Stimulated activated CD4-positive, alpha-beta T cell treated with anti-CD3 and anti-CD28 coated beads, Interleukin-1b, Interleukin-23, amount 100 ng/mL, for 24 hours (primary cell): ENCODE measurements at places on chromosomes 5 and 9.

- no peak for DNase-seq
Observed at GRCh38 chr9:28073270-28073669, 500.0 kb upstream of the C9orf72 start.

GRCh38 chr5:44919560-44919959, 110.8 kb downstream of the MRPS30 start:
- no peak for DNase-seq

DNA sequence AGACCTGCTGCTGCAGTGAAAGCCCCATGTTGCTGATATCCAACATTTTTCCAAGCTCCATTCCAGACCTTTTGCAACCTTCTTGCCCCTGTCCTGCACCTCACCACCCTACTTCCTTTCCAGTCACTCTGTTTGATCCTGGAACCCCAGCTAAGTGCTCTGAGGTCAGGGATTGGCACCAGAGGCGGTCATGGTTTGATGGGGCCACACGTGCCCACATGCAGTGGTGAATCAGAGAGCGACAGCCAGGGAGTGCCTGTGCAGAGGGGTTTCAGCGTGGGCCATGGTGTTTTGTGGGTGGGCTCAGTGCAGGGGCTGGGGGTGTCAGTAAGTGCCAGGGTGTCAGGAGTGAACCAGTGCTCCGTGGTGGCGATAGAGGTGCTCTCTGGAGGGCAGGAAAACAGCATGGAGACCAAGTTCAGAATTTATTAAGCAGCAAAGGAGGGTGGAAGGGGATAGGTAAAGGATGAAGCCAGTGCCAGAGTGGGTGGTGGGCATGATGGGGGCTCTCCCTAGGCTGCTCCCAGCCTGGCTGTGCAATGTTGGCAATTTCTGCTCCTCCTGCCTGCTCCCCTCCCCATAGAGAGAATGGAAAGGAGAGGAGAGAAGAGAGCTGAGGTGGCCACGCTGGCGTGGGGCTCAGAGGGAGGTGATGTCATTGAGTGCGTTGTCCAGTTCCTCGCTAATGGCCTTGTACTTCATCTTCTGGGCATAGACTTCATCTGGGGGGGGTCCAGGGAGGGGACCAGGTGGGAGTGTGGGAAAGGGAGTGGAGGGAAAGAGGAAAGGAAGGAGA, 7.0 kb downstream of the TPM2 start:
- no peak for DNase-seq

GRCh38 chr9:89483592-89484474, 14.1 kb downstream of the SEMA4D start:
- no peak for DNase-seq

DNA sequence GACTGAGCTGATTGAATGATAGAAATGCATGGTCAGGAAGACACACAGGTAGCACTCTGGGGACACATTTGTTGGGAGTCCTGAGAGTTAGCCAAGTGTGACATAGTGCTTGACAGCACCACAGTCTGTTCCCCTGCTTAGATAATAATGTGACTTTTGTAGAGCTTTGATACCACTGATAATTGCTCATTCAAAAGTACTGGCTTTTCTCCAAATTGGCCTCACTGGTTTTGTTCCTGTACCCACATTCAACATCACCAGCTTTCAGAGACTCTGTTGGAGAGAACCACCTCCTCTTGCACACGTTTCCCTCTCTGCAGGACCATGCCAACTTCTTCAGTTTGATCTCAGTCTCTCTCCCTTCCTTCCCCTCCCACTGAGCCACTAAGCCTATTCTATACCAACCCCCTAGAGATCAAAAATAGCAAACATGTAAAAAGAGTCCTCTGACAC, 52.5 kb upstream of the IL7R start:
- DNase-seq = no peak

DNA sequence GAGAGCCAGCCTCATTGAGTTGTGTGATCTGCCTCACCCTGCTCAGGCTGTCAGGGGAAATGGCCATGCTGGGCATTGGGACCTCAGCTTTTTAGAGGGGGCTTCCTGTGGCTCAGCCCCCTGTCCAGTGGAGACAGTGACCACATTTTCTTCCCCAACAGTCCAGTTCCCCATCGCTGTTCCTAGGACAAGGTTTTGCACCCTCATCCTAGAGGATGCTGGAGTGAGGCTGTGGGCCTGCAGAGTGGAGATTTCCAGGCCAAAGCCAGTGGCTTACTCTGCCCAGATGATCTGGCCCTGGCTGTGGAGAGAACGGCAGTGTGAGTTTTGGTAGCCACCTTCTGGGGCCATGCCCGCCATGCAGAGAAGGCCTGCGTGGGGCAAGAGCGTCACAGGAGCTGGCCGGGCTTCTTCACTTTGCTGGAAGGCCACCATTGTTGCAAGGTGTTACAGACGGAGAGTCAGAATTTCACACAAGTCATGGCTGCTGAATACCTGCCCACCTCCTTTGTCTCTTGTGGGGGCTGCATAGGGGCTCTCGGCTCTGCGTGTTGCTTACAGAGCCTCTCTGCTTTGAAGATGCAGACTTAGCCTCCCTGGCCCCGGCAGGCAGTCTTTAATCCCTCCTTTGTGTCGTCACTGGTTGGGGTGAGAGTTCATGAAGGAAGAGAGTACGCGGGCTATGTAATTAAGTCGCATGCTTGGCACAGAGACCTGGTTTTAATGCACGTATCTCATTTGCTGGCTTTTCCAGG, 35.2 kb upstream of the PITX1 start:
- DNase-seq = no peak

GRCh38 chr5:43221502-43221901, 29.5 kb downstream of the NIM1K start:
- no peak for DNase-seq

DNA sequence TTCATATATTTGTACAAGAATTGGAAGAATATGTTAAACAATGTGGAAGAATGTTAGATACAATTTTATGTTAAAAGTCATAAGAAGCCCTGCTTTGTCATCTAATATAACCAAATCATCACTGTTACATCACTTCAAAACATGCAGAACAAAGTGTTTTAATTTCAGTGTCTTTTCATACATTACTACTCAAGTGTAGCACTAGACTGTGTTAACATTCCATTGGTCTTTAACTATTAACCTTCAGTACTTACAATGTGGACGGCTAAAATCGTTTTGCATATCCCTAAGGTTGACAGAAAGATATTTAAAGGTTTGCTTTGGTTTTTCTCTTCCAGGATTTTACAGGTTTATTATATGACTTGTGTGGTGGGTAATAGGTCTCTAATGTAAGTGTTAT, 50.9 kb downstream of the VCAN start:
- no peak for DNase-seq

- no peak for DNase-seq
Observed at GRCh38 chr5:77907786-77908185, 131.6 kb upstream of the TBCA start.

GRCh38 chr9:87878989-87879511, 3.6 kb upstream of the SPATA31E1 start:
- no peak for DNase-seq

DNA sequence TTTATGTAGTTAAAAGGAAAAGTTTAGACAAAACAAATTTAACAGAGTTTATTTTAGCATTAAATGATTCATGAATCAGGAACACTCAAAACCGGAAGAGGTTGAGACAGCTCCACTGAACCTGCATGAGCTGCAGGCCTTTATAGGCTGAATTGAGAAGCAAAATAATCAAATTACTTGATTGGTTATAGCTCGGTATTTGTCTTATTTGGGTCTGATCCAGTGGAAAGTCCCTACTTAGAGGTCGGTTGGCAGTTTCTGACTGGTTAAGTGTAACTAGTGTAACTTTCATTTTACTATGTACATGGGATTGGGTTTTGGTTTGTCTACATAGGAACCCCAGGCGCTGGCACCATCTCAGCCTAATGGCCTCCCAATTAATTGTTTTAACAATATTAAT, 74.1 kb upstream of the PIK3R1 start:
- DNase-seq = no peak

- no peak for DNase-seq
Observed at GRCh38 chr9:111945216-111945615, 48.6 kb downstream of the UGCG start.

DNA sequence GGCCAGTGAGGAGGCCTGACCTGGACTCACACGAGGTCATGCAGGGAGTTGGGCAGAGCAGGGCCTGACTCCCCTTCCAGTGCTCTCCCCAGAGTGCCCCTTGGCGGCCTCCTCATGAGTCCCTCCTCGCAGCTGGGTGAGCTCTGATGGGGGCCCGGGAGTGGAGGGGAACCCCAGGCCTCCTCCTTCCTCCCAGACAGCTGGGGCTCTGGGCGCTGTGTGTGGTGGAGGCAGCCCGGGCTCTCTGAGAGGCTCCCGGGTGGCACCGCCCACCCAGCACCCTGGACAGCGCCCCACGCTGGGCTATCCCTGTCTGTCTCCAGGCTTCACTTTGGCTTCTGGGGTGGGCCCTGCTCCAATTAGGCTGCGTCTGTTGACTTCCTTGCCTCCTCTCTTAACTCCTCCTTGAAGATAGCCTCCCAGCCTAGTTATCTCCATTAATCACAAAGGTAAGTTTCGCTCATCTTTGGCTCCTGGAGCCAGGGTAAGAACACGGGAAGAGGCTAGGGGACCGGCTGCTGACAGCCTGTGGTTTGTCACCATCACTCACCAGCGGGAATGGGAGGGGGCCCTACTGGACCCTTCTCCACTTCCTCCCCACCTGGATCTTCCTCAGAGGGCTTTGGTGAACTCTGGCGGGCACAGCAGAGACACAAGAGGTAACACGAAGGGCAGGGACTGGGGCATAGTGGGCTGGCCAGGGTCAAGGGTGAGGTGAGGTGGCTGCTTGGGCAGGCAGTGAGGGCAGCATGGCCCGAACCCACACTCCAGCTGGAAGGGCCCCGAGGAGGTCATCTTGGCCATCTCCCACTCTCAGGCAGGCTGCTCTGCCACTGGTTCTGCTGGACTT, 13.1 kb downstream of the PSD2 start:
- no peak for DNase-seq

DNA sequence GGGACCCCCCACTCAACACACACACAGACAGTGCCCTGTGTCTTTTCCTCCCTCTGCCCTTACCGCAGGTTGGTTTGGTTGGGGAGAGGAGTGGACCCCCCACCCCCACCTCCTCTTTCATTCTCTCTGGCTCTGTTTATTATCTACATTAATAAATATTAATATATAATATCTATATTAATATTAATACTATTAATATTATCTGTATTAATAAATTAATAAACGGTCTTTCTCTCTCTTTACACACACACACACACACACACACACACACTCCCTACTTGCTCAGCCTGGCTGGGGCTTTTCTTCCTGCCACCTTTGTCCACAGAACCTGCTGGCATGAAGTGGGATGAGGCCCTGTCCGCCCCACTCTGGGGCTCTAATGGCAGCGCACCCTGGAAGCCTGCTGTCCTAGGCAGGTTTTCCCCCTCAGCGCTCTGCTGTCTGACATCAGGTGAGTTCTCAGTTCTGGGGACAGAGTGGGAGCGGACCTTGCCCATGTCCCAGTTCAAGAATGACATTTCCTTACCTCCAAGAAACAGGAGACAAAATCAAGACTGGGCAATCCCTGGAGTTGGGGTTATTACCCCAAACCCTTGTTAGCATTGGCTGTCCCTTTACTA, 10.5 kb upstream of the SMIM32 start:
- DNase-seq = no peak

DNA sequence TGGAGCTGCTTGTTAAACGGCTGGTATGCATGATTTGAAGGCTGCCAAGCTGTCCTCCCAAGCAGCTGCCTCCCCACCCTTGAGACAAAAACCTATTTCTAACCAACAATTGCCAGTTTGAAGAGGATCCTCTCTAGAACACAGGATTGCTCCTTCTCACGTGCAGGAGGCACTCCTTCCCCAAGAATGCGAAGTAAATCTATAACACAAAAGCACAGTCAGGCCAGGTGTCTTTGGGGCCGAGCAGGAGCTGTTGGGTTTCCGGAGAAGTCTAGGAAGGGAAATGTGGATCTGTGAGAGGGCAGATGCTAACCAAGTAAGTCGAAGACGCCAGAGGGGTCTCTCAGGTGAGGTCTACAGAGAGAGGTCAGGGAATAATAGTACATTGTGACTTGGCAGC, 35.4 kb upstream of the GNPDA1 start:
- DNase-seq = no peak

DNA sequence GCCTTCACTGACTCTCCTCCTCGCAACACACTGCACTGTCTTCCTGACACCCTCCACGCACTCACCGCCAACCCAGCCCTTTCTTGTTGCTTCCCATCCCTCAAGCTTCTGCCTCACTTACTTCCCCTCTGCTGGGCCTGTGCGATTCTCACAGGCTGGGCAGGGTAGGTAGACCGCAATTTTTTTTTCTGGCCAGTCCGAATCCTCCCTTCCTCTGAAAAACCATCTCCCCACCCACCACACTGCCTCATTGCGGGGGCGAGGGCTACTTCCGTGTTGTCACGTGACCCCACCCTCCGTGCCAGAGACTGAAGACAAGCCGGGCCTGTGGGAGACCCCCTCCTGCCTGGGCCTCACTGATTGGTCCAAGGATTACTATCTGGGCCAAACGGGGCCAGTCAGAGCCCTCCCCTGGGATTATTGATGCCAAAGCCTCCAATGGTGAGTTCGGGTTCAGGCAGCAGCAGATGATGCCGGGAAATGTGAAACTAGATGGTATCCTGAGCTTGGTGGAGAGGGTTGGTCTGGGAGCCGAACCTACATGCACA, 73.1 kb downstream of the STK10 start:
- DNase-seq = peak; percentile 81

GRCh38 chr9:38084556-38084880, 15.5 kb upstream of the SHB start:
- DNase-seq = no peak

- no peak for DNase-seq
Observed at GRCh38 chr9:129620669-129621295, at the start of gene C9orf50. Gene C9orf50 (minus strand): TSS chr9:129621101. CDS start chr9:129620574, 527 bp downstream.

DNA sequence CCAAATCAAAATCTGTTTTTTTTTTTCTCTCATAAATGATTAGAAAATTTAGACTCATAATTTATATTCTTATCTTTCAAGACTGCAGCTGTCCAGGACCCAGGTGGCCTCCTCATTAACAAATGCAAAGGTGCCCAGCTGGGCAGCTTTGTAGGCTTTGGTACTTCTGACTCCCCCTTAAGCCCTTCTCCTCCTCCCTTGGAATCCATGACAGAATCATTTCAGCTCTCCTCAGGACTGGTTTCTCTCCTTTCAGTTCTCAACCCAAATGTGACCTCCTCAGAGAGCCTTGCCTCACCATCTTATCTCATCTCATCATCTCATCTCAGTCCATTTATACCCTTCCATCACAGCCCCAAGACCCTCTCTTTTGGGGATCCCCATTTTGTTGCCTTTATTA, 221.7 kb downstream of the KIAA0825 start:
- DNase-seq = no peak

- DNase-seq = no peak
Observed at GRCh38 chr5:85663708-85664031, 954.1 kb upstream of the COX7C start.

DNA sequence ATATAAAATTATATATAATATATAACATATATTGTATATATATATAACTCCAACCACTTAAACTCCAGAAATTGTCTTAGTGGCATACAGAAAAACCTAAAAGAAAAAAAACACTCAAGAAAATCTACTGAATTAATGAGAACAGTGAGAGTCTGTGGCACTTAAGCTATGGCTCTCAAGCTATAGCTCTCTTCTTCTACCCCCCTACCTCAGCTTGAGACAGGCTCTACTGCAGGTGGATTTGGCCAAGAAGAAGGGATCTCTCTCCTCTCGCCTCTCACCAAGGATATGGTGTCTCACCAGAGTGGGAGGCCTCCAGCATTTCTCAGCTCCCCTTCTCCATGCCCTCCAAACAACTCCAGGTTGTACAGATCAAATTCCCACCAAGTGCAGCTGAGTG, 64.5 kb upstream of the DAB2 start:
- DNase-seq = no peak

GRCh38 chr5:14258840-14259239, 115.7 kb downstream of the TRIO start:
- DNase-seq = no peak

- no peak for DNase-seq
Observed at GRCh38 chr5:107565791-107566767, 104.7 kb downstream of the EFNA5 start.
